ENCODE measurements at places on chromosomes 6 and 20.

- no peak for DNase-seq
Observed at GRCh38 chr6:33431880-33432541, 12.1 kb downstream of the SYNGAP1 start.

- DNase-seq, result no peak
Observed at GRCh38 chr6:105326833-105327770, 75.8 kb downstream of the PREP start.

GRCh38 chr6:30806581-30807183 is 62.3 kb upstream of the IER3 start:
- DNase-seq, result no peak

DNA sequence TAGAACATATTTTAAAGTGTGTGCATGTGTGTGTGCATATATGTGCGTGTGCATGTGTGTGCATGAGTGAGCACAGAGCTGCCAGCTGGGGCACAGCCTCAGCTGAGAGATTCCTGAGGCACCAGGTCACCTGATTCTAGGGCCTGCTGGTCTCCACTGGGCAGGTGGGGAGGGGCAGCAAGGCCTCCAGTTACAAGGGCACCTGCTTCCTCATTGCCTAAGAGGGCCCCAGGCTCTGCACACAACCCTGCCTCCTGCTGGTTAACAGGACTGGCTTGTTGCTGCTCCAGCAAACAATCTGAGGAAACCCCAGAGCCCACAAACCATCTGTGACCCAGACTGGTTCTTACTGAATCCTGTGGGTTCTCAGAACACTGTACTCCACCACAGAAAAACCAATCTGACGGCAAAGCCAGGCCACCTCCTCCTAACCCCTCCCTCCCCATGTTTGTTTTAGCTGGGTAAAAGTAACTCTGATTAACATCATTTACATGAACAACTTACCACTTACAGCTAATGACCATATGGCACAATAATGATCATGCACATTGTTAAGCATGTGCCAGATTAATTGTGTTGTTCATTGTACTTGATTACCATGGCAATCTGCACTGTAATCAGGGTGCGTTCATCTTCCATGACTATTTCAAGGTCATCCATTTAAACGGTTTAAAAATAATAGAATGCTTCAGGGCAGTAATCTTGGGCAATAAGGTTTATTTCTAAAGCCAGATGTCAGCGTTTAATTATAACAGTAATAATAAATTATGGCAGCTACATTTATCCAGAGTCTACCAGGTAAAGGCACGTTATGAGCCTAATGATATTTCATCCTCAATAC is 23.1 kb upstream of the UBE2J1 start:
- DNase-seq, result no peak

GRCh38 chr6:113461153-113461932 is 395.8 kb upstream of the MARCKS start:
- no peak for DNase-seq

DNA sequence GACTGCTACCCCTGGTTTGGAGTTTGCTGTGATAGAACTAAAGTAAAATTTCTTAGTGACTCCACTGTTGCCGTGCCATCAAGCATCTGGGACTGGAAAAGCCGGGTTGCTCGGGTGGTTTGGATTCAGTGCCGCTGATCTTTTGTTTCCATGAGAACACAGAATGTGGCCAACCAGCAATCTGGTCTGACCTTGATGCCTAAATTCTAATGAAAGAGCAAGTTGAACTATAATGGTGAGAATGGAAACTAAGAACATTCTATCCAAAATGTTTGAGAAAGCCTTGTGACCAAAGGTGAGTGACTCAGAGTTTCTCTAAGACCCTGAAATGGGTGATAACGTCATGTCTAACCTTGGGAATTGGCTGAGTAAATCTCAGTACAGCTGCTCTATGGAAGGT is 9.9 kb upstream of the PI16 start:
- DNase-seq, result no peak

GRCh38 chr6:150334790-150335783 is 33.7 kb upstream of the IYD start:
- peak; percentile 39 for DNase-seq

DNA sequence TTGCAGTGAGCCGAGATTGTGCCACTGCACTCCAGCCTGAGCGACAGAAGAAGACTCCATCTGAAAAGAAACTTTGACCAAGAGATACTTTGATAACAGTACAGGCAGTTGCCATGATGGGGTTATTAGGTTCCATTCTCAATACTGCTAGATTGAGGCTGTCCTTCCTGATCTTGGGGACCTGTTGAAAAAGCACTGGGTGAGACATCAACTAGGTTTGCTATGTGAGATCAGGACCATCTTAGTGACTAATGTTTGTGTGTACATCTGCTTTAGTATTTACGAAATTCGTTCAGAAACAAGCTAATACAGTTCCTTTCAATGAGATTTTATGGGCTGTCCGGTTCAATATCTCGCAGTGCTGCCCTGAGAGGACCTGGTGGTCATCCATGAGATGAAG is 2.6 kb downstream of the DSE start:
- no peak for DNase-seq

DNA sequence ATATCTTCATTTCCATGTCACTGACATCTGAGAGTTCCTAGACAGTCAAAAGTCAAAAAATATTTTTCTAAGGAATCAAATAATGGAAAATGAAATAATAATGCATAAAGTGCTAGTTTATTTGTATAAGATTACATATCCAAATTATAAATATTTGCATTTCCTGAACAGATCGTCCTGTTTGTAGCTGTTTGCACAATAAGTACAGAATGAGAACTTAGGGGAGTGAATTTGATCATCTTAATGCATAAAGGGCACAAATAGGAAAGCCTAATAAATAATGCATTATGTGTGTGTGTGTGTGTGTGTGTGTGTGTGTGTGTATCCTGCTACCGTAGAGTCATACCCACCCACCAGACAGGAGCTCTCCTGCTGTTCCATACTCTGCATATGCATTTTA is 521.0 kb upstream of the EPHA7 start:
- DNase-seq, result no peak

- no peak for DNase-seq
Observed at GRCh38 chr6:131062241-131063027, 611 bp downstream of the EPB41L2 start.

DNA sequence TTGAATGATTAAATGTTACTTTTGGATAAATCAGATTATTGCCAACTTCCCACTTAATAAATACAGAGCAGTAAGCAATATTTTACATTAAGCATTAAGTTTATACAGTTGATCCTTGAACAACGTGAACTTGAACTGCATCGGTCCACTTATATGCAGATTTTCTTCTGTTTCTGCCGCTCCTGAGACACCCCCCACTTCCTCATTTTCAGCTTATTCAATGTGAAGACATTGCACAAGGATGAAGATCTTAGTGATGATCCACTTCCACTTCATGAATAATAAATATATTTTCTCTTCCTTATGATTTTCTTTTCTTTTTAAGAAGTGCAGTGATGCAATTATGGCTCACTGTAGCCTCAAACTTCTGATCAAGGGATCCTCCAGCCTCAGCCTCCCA is 167.2 kb downstream of the LINC00237 start:
- no peak for DNase-seq

- no peak for DNase-seq
Observed at GRCh38 chr20:24507182-24507853, 37.9 kb downstream of the SYNDIG1 start.

GRCh38 chr6:13718123-13718458 is 6.5 kb upstream of the RANBP9 start:
- no peak for DNase-seq

DNA sequence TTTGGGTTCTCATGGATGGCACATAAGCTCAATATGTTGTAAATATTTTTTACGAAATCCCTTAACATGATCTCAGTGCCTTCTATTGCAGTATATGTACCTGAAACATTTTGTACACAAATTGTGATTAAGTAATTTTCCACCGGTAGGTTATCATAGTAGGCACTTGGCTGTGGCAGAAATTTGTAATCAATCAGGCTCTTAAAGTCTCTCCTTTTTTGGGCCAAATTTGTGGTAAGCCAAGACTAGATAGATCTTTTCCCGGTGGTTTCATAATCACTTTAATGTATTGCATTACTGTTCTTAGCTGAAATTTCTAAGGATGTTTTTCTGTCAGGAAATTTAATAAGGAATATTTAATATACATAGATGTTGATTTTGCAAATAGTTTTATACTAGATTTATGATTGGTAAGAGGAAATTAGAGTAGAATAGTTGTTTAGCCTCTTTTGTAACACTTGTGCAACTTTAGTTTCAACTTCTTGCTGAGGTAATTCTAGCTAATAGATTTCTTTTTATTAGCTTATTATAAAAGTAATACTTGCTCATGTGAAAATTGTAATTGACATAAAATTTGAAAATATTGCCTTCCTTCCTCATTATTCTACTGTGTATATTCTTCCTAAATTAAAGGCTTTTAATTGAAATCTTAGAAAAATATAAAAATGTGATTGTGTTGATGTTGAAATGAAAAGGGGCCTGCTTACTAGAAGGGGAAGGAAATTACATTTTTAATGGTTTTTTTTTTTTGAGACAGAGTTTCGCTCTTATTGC is 3.2 kb downstream of the PCMT1 start:
- DNase-seq, result no peak

GRCh38 chr20:3510110-3510509 is 39.3 kb downstream of the ATRN start:
- no peak for DNase-seq

GRCh38 chr20:63560856-63561609 is 7.1 kb downstream of the FNDC11 start:
- DNase-seq, result no peak

DNA sequence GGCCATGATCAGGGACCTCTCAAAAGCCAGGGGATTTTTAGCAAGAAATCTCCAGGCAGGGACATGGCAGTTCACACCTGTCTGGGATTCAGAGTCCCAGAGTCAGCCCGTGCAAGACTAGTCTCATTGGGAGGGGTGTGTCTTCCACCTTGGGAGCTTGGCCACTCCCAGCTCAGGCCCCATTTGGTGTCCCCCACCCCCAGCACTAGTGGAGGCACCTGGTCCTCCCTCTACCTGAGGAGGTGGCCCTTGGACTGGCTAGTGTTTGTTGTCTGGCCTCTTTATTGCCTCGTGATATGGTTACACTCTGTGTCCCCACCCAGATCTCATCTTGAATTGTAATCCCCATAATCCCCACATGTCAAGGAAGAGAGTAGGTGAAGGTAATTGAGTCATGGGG is 140.8 kb upstream of the PHACTR3 start:
- no peak for DNase-seq

DNA sequence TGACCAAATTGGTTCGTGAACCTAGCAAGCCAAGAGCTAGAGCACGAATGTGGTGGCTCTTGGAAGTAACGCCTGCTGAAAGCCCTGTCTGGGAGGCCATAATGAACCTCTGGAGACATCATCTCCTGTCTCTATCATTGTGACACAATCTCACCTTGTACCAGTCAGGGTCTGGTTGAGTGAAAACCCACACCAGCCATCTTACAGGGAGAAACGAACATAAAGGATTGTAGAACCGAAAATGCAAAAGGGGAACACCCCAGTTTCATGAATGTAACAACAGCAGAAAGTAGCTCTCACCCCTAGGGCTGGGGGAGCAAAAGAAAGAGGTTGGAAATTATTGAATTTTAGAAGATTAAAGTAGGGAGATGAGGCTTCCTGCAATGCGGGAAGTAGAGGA is 50.9 kb upstream of the TAB2 start:
- DNase-seq, result no peak

DNA sequence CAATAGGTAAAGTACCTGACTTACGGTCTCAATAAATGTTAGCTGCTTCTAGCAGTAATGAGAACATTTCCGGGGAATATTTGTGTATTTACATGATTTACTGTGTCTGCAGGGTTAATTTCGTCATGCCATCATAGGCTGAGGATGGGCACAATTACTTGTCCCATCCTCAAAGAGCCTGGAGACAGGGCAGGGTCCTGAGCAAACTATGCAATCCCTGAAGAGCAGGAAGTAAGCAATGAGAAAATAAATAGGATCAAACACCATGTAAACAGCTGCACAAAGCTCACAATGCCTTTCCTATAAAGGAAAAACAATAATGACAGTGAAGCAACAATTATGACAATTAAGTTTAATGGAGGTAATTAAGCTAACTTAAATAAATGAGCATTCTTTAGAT is 114.6 kb upstream of the FOXQ1 start:
- no peak for DNase-seq

DNA sequence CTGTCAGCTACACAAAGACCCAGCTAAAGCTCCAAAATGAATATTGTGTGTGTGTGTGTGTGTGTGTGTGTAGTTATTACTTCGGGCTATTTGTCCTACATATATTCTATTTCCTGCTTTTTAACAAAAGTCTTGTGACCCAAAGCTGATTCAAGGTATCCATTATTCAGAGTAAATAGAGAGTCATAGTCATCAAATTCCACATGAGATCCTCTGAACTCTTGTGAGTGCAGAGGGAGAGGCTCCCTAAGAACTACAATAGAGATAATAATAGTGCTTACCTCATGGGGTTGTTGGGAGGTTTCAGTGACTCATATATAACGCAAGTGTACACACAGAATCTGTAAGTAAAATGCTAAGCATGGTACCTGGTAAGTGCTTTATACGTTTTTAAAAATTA is 95.6 kb upstream of the SHLD1 start:
- DNase-seq, result no peak

GRCh38 chr20:62984666-62985443 is 21.9 kb downstream of the BHLHE23 start:
- DNase-seq, result peak; percentile 40

DNA sequence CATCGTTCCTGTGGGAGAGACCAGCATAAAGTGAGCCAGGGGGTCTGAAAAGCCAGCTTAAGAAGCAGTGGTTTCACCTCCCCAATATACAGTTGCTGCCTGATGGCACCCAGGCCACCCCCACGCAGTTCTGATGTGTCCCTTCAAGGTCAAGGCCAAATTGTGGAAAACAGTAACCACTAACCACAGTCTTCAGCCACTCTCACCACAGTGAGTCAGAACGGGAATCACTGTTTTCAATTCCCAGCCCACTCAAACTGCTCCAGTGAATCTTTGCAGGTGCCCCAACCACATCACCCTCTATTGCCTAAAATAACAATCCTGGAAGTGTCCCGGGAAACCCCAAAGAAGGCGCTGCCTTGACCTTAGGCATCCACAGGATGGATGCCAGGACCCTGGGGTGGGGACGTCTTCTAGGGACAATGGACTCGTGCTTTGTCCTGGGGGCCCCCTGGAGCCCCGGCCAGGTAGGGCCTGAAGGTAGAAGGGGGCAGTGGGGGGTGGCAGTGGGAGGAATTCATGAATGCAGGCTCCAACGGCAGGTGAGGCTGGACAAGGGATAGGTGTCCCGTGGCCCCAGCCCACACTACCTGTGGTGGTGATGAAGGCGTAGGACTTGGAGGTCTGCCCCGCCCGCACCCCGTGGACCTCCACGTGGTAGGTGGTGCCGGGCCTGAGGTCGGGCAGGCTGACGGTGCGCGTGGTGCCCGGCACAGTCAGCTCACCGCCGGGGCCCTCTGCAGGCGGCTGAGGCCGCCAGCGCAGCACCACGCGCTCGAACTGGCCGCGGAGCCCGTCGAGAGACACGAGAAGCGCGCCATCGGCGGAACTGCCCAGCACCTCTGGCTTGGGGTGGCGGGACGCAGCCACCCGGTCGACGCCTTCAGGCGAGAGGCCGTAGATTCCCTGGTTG is 22.2 kb downstream of the TNXB start:
- no peak for DNase-seq
